ENCODE measurements at places on chromosomes 1 and 21.

GRCh38 chr1:184517130-184517529, 130.3 kb downstream of the C1orf21 start:
- no peak for DNase-seq

- DNase-seq, result peak; percentile 12
Measured at GRCh38 chr21:35933466-35933865, 126.9 kb downstream of the SETD4 start.

DNA sequence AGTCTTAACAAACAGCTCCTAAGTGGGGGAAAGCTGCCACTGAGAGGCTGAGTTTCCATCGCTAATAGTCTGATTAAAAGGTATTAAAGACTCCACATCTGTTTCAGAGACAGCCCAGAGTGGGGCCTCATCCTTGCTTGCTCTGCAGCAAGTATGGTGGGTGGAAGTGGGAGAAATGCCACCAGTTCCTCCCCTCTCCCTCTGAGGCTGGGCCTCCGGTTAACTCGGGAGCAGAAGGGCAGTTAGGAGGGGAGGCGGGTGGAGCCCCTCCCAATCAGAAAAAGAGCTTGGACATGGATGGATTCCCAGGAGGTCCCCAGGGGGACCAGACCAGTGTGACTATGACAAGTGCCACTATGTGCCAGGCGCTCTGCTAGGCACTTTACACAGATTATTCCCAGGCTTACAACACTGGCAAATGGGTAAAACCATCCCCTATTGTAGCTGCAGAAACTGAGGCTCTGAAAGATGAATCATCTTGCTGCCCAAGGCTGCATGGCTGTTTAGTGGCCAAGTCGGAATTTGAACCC, 11.4 kb upstream of the ASCL5 start:
- no peak for DNase-seq

DNA sequence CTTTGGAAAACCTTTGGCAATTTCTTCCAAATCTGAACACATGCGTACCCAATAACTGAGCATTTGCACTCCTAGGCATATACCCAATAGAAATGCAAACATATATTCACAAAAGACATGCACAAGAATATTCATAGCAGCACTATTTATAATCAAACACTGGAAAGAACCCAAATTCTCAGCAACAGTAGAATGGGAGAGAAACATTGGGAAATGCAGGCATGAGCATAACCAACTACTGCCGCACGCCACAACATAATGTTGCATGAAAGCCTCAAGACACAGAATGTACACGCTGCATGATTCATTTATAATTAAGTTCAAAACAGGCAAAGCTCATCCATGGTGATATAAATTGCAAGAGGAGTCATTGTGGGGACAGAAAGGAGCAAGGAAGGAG, 69.5 kb upstream of the FBXO28 start:
- DNase-seq, result no peak

DNA sequence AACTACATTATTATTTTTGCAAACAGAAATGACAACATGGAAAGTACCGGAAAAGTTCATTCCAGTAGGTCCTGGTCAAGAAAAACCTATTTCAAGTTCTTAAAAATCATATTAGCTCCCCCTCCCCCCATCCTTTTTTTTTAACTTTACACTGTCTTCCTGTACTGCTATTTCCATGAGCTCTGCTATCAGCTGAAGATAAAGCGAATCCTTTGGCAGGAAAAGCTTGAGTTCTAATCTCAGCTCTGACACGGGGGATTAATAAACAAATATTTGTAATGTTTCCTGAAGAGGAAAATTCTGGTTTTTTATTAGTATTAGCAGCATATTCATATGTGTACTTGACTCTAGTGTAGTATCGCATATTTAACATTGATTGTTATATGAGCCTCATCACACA, 190.7 kb upstream of the ESRRG start:
- DNase-seq, result no peak

DNA sequence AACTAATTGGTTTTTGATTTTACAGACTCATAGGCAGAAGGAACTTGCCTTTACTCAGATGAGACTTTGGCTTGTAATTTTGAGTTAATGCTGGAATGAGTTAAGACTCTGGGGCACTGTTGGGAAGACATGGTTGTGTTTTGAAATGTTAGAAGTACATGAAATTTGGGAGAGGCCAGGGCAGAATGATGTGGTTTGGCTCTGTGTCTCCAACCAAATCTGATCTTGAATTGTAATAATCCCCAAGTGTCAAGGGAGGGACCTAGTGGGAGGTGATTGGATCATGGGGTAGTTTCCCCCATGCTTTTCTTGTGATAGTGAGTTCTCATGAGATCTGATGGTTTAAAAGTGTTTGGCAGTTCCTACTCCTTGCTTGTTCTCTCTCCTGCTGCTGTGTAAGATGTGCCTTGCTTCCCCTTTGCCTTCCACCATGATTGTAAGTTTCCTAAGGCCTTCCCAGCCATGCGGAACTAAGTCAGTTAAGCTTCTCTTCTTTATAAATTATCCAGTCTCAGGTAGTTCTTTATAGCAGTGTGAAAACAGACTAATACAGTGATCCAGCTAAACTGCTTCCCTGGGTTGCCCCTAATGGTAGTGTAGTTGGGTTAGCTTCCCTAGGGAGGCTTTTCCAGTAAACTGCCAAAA, 10.2 kb downstream of the CPT2 start:
- no peak for DNase-seq

GRCh38 chr1:8510041-8510823, 192.3 kb downstream of the SLC45A1 start:
- no peak for DNase-seq

GRCh38 chr1:199067483-199067882, 428.6 kb downstream of the PTPRC start:
- no peak for DNase-seq

GRCh38 chr1:44425341-44426082, 20.5 kb downstream of the RNF220 start:
- no peak for DNase-seq

DNA sequence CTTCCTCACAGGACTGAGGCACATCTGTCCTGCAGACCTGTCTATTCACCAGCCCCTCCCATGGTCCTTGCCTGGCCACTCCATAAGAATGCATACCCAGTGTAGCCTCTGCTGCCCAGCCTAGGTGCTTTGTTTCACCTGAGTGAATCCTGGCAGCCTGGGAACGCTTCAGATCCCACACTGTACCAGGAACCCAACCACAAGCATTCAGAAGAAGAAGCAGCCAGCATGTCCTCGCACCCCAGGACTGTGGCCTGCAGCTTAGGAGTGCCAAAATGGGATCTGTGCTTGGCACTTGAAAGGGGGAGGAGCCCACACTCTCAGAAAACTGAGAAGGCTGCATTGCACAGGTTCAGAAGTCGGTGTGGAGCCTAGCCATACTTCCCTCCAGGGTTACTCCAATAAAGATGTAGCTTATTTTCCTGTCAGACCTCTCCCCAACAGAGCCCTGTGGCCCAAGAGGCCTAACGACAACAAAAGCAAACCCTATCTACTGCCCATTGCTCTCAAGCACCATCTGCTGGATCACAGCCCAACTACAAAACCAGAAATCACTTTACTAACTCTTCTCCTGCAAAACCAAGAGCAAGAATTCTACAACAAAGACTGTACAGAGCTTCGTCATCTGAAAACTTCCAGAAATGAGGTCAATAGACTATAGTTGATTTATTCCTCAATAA, 923.1 kb upstream of the NEGR1 start:
- no peak for DNase-seq

DNA sequence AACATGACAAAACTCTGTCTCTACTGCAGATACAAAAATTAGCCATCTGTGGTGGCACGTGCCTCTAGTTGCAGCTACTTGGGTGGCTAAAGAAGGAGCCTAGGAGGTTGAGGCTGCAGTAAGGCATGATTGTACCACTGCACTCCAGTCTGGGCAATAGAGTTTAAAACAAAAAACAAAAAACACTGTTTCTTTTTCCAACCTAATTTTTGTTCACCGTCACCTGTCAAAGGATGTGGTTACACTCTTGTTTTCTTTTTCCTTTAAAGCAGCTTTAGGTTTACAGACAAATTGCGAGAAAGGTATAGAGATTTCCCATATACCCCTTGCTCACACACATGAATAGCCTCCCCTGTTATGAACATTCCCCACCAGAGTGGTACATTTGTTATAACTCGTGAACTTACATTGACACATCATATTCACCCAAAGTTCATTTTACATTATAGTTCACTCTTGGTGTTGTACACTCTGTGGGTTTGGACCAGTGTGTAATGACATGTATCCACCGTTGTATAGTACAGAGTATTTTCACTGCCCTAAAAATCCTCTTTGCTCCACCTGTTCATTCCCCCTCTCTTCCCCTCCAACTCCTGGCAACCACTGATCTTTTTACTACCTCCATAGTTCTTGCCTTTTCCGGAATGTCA, 26.2 kb downstream of the SMG7 start:
- no peak for DNase-seq

GRCh38 chr1:2945821-2946231, 75.4 kb upstream of the ACTRT2 start:
- no peak for DNase-seq

GRCh38 chr1:216422821-216423520, at the start of gene USH2A:
TSS of gene USH2A (minus strand) at chr1:216423448. CDS start at chr1:216422336, 1,112 bp downstream.
- no peak for DNase-seq

DNA sequence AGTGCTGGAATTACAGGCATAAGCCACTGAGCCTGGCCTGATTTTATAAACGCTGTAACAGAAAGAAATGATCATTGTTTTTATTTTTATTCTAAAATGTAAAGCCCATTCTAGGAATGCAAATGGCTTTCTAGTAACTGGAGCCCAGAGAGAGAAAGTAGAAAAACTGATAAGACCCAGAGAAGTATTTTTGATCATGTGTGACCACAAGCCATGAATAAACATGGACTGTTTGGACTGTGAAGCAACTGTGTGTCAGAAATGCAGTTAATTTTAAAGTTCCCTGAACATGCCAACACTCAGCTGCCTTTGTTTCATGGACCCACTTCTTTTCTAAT, 39.7 kb downstream of the EIF2B3 start:
- DNase-seq, result peak; percentile 59

DNA sequence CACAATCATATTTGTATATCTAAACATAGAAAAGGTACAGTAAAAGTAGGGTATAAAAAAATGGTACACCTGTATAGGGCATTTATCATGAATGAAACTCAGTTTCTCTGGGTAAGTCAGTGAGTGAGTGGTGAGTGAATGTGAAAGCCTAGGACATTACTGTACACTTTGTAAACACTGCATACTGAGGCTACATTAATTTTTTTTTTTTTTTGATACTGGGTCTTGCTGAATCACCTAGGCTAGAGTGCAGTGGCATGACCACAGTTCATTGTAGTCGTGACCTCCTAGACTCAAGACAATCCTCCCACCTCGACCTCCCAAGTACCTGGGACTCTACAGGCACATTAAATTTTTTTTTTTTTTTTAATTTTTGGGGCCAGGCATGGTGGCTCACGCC, 27.8 kb downstream of the FBXO28 start:
- DNase-seq, result no peak

- no peak for DNase-seq
Measured at GRCh38 chr1:14568716-14569355, 29.6 kb upstream of the KAZN start.

GRCh38 chr1:61085983-61086644, 3.8 kb downstream of the NFIA start:
- no peak for DNase-seq

DNA sequence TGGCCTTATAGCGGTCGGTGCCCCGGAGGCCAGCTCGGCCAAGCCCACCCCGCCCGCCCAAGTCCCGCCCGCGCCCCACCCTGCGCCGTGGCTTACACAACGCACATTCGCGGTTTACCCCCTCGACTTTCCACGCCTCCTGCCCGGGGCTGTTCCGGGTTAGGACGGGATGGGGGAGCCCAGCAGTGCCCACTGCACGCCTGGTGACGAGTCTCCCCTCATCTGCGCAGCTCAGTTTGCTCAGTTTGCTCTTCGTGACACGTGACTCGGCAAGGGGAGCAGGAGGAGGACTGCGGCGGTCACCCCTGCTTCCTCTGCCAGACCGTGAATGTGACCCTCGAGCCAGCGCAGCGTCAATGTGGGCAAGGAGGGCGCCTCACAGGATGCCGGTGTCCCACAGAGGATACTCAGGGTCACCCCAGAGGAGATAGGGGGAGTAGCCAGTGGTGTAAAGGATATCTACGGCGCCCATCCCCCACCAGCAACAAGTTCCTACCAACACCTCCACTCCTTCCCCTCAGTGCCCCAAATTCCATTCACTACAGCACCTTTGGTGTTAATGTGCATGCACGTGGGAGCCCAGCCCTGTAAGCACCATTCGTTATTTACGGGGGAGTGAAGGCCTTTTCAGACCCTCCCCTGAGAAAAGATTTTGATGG, 350 bp upstream of the S100A6 start:
- peak; percentile 96 for DNase-seq

DNA sequence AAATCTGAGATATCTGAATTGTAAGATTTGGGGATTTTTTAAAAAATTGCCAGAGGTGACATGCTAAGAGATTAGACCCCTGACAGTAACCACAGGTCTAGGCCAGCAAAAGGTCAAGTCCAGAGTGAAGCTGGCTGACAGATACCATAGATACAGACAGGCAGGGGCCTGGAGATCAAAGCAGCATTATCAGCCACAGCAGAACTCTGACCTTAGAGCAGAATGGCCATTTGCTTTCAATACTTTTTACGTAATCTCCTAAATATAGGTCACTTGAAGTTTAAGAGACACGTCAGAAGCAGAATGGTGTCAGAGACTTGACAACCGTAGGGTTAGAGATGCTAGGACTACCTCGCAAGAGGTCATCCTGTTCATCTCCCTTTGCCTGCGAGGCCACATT, 40.8 kb upstream of the RXRG start:
- no peak for DNase-seq

DNA sequence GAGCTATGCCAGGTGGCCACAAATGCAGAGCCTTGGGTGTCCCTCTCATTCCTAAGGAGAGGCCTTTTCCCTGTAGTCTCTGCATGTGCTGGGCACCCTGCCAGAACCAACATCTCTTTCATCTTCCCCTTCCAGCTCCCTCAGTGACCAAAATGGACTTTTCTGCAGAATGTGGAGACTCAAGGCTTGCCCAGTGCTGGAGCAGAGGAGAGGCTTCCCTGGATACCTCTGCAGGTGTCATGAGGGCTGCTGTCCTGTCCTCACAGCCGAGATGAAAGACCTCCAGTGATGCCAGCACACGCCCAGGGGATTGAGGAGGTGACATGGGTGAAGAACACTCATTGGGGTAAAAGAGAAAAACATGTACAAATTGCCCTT, 347.0 kb upstream of the AJAP1 start:
- DNase-seq, result no peak

DNA sequence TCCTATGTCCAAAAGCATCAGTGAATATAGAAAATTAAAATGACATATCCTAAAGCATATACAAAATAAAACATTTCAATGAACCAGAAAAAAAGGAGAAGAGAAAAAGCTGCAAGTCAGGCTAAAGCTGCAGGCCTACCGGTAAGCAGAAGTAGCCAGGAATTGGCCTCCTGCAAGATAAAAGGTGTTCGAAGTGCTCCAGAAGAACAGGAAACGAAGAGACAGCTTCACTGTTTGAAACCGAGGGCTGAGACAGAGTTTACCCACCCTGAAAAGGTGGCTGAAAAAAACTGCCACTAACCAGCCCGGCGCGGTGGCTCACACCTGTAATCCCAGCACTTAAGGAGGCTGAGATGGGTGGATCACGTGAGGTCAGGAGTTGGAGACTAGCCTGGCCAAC, 37.4 kb downstream of the NSL1 start:
- DNase-seq, result no peak

- no peak for DNase-seq
Measured at GRCh38 chr1:6675941-6676340, 25.7 kb downstream of the DNAJC11 start.
